ENCODE measurements at places on chromosomes 13 and 19. TPM values are rescaled to one million over a fixed set of nuclear protein-coding genes. Genes with fewer than 3 reads are reported as not detected.

The HCN2 gene
- 15.7 TPM for total RNA-seq

The SIGLEC9 gene
- total RNA-seq = not detected

The CYP2F1 gene
- total RNA-seq = not detected

The TMEM86B gene
- 4.8 TPM for total RNA-seq

The ATXN8OS gene
- not detected for total RNA-seq

The EPS8L1 gene
- 10.2 TPM for total RNA-seq

The IGFL1 gene
- total RNA-seq = not detected

The EPSTI1 gene
- 0.13 TPM for total RNA-seq

The TEX101 gene
- total RNA-seq = not detected

The SIGLEC8 gene
- total RNA-seq = not detected

The CTXN1 gene
- total RNA-seq = 71.7 TPM

The PDX1 gene
- total RNA-seq = not detected

The TUBA3C gene
- total RNA-seq = not detected
